NCI-H187 treated with DMSO at 0.1 percent for 48 hours (cell line): ENCODE measurements at places on chromosomes 4 and X.

DNA sequence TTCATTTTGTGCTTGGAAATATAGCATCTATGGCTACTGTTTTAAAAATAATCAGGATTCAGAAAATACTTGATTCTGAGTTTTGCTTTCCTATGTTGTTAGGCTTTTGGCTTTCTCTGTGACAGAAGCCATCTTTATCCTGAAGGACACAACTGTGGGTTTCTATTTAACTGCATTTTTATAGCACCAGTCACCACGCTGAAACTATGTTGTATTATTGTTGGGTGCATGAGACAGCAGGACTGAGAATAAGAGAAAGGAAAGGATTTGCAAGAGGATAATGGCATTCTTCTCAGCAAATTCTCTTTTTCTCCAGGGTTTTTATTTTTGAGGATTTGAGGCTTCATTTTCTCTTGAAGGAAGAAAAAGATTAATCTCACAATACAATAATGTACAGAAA, 10.1 kb upstream of the NEUROG2 start:
- no peak for DNase-seq

GRCh38 chrX:68840256-68840655, 11.4 kb downstream of the EFNB1 start:
- no peak for DNase-seq

GRCh38 chr4:85393201-85393600, 81.7 kb upstream of the ARHGAP24 start:
- DNase-seq, result no peak

DNA sequence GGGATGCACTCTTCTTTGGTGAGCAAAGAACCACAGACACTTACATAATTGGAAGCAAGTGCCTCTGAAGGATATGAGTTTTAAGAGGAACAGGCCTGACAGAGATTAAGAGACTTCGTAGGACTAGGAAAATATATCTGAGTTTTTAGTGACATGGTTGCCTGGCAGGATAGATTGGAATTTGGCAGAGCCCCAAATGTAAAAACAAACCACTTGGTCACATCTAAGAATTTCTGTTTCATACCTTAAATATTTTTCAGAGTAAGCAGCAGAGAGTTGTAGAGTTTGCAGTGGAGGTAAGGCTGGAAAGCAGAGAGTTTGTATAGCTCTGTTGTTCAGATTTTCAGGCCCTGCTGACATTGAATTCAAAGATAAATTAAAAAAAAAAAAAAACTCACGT, 150.1 kb upstream of the MAGEB2 start:
- DNase-seq, result no peak

- no peak for DNase-seq
Measured at GRCh38 chr4:23279377-23279986, 586.7 kb downstream of the GBA3 start.

DNA sequence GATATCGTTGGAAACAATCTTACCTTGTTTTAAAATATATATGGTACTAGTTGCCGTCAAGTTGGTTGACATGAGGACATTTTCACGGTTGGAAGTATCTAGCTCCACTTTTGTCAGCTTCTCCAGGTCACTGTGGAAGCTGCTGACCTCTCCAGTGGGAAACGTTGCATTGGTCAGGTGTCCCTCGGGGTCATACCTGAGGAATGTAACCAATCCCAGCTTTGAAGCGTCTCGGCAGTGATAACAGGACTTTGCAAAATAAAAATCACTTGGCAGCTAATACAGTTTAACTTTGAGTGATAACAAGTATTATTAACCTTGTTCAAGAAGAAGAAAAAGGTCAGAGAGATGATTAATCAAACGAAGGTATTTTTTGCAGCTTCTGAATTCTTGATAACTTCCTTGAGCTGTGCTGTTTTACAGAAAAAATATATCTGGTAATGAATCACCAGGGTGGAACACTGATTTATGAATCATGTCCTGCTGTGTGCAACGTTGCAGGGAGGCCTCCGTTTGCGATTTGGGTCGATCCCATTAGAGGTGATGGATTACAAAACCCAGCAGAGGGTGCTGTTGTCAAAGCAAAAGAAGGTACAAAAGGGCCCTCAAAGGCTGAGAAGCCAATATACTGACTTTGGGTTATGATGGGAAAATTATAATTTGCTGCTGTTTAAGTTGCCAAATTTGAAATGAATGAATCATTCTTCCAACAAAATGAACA, 60.1 kb downstream of the SH2D1A start:
- DNase-seq, result no peak

GRCh38 chr4:20356565-20356964, 104.9 kb downstream of the SLIT2 start:
- DNase-seq, result peak; percentile 65

DNA sequence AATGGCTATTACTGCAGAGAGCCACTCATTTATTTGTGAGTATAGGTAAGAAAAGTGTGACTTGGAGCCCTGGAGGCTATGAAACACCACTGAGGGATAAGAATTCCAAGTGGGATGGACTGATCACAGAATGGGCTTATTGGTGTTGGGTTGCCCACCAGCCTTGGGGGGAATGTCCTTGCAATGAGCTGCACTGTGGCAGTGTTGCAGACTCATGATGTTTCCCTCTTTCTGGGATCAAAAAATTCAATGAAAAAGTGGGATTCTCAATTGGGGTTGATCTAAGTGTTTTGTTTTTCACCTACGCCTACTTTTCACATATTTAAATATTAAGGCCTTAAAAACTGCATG, 1024.5 kb upstream of the PCDH10 start:
- DNase-seq, result no peak

GRCh38 chrX:24002167-24002566, 24.8 kb downstream of the KLHL15 start:
- no peak for DNase-seq

DNA sequence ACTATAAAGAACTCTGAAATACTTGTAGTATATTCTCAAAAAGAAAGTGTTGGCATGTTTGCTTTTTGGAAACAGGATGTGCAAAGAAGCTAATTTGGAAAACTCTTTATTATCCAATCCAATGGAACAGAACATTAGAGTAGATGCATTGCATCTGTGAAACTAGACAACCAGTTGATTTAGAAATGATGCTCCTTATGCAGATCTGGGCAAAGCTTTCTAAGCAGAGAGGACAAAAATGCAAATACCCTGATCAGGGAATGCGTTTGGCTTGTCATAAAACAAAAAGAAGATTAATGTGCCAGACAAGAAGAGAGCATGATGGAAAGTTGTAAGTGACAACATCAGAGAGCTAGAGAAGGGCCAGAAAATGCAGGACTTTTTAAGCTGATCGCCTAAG, 142.3 kb downstream of the RCHY1 start:
- DNase-seq, result no peak

DNA sequence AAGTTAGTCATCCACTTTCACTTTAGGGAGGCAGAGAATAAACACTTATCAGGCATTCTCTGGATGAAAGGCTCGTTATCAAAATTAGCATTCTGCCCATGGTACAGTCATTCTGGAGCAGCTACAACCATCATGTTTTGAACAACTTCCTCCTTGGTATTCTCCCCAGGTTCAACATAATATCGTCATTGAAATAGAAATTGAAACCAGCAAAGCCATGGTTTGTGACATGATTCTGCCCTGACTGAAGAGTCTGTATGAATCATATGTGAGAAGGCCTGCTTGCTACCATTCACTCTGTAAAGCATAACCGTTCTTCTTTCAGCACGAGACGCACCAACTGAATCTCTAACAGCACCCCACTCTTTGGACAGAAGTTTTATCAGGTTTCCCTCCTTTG, 127.5 kb upstream of the RADX start:
- DNase-seq, result no peak

- no peak for DNase-seq
Measured at GRCh38 chr4:25704516-25704915, 48.9 kb downstream of the SLC34A2 start.

- DNase-seq, result no peak
Measured at GRCh38 chr4:168220893-168221292, 97.7 kb downstream of the DDX60 start.

GRCh38 chr4:150395872-150396271, 186.1 kb upstream of the MAB21L2 start:
- no peak for DNase-seq

DNA sequence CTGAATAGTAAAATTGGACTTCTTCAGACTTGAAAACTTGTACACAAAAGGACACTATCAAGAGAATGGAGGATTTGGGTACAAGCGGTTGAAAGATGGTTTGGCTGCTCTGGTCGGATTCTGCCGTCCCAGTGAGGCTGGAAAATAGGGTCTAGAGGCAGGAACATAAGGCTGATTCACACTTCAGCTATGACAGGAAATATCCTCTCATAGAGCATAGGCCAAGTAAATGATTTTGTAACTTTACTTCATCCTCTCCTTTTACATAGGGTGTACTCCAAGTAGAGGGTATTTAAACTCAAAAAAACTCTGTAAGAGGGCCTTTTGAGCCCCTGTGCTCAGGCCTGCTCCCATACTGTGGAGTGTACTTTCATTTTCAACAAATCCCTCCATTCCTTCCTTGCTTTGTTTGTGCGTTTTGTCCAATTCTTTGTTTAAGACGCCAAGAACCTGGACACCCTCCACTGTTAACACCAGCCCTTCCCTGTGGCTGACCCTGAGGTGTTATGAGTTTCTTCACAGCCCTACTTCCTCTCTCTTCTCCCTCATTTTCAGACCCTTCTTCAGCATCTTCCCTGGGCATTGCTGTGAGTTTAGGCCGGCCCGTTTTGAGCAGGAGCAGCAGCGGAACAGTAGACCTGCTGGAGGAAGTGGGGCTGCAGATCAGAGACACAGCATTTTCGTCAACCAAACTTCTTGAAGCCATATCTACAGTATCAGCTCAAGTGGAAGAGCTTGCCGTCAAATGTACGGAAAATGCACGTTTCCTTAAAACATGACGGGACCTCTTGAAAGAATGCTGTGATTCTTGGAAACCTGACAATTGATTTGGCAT, 7.2 kb downstream of the PGAM4 start:
- no peak for DNase-seq

GRCh38 chrX:113962343-113962742, 621.5 kb upstream of the HTR2C start:
- no peak for DNase-seq

DNA sequence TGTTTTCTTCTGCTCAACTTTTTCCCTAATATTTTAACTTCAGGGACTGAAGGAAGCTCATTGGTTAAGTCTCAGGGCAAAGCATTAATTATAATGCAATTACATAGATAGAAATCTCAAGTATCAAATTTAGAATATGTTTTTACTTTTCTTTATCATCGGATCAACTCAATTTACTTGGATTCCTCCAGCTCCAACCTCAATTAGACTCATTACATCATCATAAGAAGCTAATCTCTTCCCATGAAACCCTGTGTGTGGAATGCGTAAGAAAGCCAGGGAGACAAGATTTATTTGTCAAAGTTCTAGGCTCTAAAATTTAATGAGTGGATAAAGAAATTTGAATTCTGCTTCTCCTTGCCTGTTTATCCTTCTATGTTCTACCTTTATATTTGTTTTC, 918.4 kb downstream of the ADGRL3 start:
- no peak for DNase-seq

DNA sequence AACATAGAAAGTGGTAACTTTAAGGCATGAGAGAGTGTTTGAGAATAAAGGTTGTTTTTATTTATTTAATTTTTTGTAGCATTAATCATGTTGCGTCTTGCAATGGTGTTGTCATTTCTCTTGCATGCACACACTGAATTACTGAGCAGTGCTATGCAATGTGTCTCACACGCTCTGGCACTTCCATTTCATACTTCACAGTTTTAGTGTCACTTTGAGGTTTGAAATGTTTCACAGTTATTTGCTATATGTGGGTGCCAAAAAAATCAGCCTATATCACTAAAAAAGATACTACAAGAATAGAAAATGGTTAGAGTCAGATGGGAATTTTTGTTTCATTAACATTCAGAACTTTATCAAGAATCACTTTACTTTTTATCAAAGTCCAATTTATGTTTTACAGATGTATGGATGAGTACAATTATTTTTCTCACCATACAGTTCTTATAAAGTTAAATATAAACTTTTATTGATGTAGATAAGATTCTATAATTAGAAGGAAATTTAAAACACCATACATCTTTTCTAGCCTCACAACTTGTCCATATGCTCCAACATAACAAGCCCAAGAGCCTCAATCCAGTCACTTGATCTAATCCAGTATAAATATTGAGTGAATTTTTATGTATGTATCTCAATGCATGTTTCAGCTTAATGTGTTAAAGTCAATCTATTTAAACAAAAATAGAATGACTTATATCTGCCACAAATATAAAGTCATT, 114.0 kb downstream of the IQCM start:
- no peak for DNase-seq

DNA sequence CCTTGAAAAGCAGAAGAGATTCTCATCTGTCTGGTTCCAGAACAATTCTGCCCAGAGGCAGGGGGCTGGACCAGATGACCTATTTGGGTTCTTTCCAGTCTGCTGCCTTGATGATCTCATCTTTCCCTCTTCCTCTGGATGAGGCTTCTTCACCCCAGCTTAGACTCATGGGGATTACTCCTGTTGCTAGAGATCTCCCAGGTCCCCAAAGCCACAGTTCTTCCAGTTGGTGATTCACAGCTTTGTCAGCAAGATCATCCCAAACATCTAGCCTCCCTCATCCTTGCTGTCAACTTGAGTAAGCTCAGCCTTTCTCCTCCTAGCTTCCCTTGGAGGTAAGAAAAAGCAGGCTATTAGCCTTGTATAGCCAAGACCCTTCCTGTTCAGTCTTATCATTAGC, 64.2 kb upstream of the PJA1 start:
- DNase-seq, result no peak

GRCh38 chrX:154961947-154962346, 60.6 kb downstream of the F8 start:
- DNase-seq, result no peak

GRCh38 chrX:107686792-107687191, 58.5 kb downstream of the PRPS1 start:
- no peak for DNase-seq

DNA sequence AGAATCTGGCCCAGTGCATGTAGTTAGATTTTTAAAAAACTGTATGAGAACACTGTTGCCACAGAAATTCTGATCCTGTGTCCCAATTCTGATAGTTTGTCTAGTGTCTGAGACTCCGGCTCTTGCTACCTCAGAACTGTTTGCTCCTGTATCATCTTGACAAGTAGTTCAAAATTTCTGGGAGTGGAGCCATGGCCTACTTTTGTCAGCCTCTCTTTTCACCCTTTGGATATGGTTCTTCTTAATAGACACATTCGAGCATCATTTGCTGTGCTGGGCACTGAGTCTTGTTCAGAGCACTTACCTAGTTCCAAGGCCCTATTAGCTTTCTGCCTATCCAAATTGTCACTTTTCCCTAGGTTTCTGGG, 46.9 kb downstream of the ATP10D start:
- no peak for DNase-seq

- DNase-seq, result no peak
Measured at GRCh38 chr4:2390146-2390545, 28.3 kb downstream of the ZFYVE28 start.

- DNase-seq, result no peak
Measured at GRCh38 chr4:80382090-80382832, 46.7 kb downstream of the CFAP299 start.

DNA sequence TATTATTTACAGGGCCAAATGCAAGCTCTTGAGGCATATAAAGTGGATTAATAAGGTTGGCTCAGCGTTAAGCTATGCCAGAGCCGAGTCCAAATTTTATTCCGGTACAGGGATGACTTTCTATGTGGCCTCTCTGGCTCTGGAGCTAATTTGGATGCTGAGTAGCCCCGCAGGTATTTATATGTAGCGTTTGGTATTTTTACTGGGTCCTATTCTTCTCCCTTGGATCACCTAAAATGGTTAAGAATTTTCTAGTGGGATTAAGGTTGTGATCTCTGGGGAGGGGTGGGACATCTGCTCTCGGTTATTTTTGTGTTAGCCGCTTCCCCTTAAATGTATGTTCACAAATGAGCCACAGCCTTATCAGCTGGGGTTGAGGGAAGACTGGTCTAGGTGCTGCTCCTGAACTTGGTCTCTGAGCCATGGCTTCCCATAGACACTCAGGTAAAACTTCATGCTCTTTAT, 49.4 kb downstream of the FHL1 start:
- no peak for DNase-seq
